ENCODE measurements at places on chromosomes 2 and 18.

GRCh38 chr2:122905431-122905830, 1119.7 kb upstream of the CNTNAP5 start:
- H3K36me3 ChIP-seq = no peaks in the 10 kb centered on the region

GRCh38 chr18:46892842-46893241, 24.5 kb downstream of the PIAS2 start:
- no peaks in the 10 kb centered on the region for H3K4me1 ChIP-seq
- DNase-seq = no peak
- H3K36me3 ChIP-seq = peaks cover 81% of the 10 kb centered on the region
- peak overlapping the region; percentile 22 for H3K27ac ChIP-seq
- H3K4me3 ChIP-seq = no peak overlapping the region

DNA sequence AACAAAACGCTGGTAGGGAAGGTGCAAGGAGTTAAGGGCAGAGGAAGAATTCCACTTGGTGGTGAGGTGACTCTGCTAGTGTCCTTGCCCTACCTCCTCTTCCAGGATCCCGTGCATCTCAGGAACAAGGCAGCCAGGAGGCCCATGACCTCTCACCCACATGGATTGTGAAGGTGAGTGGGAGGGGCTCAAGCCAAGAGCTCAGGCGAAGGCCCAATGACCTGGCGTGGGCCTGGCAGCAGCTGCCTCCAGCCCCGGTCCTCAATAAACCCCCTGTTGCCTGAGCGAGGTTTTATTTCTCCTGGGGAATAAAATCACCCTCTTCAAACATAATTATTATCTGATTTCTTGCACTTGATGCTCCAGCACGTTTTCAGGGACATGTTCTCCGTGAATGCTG, 28.2 kb downstream of the LAMA1 start:
- H3K27ac ChIP-seq = no peak overlapping the region
- peaks cover 47% of the 10 kb centered on the region for H3K4me1 ChIP-seq
- no peaks in the 10 kb centered on the region for H3K27me3 ChIP-seq

- no peaks in the 10 kb centered on the region for H3K27me3 ChIP-seq
- H3K4me3 ChIP-seq = no peak overlapping the region
- H3K27ac ChIP-seq = no peak overlapping the region
- H3K4me1 ChIP-seq = no peaks in the 10 kb centered on the region
- peaks cover 23% of the 10 kb centered on the region for H3K36me3 ChIP-seq
Observed at GRCh38 chr2:32739664-32740063, 111.8 kb downstream of the TTC27 start.

GRCh38 chr2:228901531-228901930, 369.6 kb downstream of the PID1 start:
- no peak overlapping the region for H3K4me3 ChIP-seq
- H3K4me1 ChIP-seq = no peaks in the 10 kb centered on the region
- no peak overlapping the region for H3K27ac ChIP-seq
- H3K27me3 ChIP-seq = peaks cover 5% of the 10 kb centered on the region
- no peaks in the 10 kb centered on the region for H3K36me3 ChIP-seq

DNA sequence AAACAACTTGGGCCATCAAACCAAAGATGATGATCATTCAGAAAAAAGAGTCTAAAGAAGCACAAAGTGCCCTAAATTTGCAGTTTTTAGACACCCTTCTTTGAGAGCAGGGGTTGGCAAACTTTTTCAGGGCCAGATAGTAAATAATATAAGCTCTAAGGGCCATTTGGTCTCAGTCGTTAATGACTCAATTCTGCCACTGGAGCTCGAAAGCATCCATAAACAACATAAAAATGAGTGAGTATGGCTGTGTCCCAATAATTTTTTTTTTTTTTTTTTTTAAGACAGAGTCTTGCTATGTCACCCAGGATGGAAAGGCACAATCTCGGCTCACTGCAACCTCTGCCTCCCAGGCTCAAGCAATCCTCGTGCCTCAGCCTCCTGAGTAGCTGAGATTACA, 152.3 kb downstream of the DTNB start:
- H3K4me1 ChIP-seq = peaks cover 6% of the 10 kb centered on the region
- no peak overlapping the region for H3K27ac ChIP-seq
- DNase-seq = no peak
- no peak overlapping the region for H3K4me3 ChIP-seq
- H3K36me3 ChIP-seq = peaks cover 5% of the 10 kb centered on the region

DNA sequence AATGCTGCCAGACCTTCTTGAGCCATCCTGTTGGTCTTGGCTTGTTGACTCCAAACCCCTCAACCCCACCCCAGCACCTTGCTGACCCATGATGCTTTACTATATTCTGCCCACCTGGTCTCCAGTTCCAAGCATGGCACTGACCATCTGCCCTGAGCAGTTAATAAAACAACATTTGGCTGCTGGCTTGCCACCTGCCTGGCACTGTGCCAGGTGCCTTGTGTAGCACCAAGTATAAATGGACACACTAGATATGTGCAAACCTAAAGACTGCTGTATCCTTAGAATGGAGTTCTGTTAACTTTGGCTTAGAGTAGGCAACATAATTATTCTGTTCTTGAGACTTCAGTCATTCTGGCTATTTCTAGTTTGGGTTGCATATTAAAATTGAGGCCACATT, 91.4 kb downstream of the ACSL3 start:
- peaks cover 3% of the 10 kb centered on the region for H3K27me3 ChIP-seq
- no peaks in the 10 kb centered on the region for H3K36me3 ChIP-seq
- H3K4me1 ChIP-seq = peaks cover 13% of the 10 kb centered on the region
- no peak for DNase-seq
- H3K4me3 ChIP-seq = no peak overlapping the region

DNA sequence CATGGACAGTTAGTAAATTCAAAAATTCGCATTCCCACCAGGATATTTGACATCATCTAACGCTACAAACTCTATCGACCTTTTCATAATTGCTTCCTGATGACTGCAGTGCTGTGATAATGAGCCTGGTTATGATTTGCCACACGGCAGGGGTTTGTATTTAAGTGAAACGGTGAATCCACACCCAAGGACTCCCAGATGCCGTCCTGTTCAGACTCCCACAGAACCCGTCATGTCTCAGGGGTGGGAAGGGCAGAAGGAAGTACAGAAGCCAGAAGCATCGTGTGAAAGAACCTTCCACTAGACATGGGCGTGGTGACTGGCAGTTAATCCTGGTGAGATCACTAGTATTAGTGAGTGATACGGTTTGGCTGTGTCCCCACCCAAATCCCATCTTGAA, 91.2 kb upstream of the TMEM18 start:
- H3K27me3 ChIP-seq = no peaks in the 10 kb centered on the region
- H3K36me3 ChIP-seq = no peaks in the 10 kb centered on the region
- no peak overlapping the region for H3K4me3 ChIP-seq
- no peak overlapping the region for H3K27ac ChIP-seq
- DNase-seq = no peak
- peaks cover 22% of the 10 kb centered on the region for H3K4me1 ChIP-seq

DNA sequence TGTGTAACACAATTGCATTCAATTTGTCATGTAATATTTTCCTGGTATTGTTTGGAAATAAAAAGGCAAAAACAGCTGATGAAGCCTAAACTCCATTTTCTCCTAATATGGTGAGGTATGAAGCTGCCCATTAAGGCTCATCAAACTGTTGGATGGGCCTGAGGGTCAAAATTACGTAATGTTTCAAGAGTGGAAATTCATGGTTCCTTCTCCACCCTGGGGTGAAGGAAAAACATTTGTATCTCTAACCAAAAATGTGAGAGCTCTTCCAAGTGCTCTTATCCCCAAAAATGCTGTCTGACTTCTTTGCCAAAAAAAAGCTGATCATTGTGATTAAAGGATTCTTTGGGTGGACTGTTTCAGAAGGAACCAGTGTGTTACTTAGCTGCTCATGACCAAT, 91.8 kb downstream of the ARHGAP28 start:
- H3K4me1 ChIP-seq = no peaks in the 10 kb centered on the region
- H3K27ac ChIP-seq = no peak overlapping the region
- H3K36me3 ChIP-seq = peaks cover 59% of the 10 kb centered on the region
- H3K27me3 ChIP-seq = no peaks in the 10 kb centered on the region
- DNase-seq = no peak
- no peak overlapping the region for H3K4me3 ChIP-seq

DNA sequence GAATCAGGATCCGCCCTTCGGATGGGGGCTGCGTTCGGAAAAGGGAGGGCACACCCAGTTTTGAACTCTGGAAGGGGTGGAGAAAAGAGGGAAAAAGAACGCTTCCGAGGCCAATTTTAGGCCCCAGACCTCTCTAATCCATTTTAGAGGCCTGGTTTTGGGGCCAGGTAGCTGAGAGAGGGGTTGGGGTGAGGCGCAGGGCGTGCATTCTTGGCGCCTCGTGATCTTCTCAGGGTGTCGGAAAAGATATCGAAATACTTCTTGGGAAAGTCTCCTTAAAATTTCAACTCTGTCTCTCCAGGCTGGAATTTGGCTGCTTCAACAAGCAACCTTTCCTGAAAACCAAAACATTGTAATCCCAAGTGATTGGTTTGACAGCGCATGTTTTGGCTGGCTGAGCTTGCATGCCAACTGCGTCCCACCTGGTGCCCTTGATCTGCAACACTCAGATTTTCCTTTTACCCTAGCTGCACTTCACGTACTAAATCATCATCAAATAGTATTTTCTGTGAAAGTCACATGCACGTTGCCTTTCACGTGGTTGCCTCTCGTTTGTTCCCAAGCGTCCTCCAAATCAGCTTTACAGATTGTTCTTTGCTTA, 864 bp upstream of the XPO1 start:
- H3K4me3 ChIP-seq = peak overlapping the region; percentile 97
- DNase-seq = no peak
- peaks cover 33% of the 10 kb centered on the region for H3K4me1 ChIP-seq
- H3K27me3 ChIP-seq = no peaks in the 10 kb centered on the region

DNA sequence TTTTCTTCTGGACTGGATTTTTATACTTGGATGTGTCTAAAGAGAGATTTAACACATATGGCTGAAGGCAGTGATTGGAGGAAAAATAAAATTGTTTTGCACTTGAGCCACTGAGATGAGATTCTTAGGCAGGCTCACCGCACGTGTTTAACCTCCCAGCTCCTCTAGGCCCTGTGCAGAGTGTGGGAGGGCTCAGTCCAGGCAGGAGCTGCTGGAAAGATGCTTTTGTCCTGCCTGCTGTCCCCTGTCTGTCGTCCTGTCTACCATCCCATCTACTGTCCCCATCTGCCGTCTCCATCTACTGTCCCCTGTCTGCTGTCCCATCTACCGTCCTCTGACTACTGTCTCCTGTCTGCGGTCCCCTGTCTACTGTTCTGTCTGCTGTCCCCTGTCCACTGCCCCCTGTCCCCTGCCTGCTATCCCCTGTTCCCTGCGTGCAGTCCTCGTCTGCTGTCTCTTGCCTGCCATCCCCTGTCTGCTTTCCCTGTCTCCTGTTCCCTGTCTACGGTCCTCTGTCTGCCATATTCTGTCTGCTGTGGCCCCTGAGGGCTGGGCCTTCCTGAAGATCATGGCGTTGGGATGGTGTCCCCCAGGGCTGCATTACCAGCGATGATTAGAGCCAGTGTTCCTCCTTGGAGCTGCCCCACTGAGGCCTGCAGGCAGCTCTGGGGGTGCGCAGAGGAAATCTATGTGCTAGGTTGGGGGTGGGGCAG, 43.7 kb upstream of the HS6ST1 start:
- peak overlapping the region; percentile 80 for H3K27ac ChIP-seq
- peaks cover 27% of the 10 kb centered on the region for H3K27me3 ChIP-seq
- DNase-seq = no peak
- H3K4me3 ChIP-seq = peak overlapping the region; percentile 23
- peaks cover 58% of the 10 kb centered on the region for H3K4me1 ChIP-seq

GRCh38 chr2:221034026-221034701, 537.9 kb downstream of the EPHA4 start:
- no peaks in the 10 kb centered on the region for H3K36me3 ChIP-seq
- no peak for DNase-seq
- H3K4me3 ChIP-seq = no peak overlapping the region
- no peak overlapping the region for H3K27ac ChIP-seq
- peaks cover 3% of the 10 kb centered on the region for H3K27me3 ChIP-seq
- no peaks in the 10 kb centered on the region for H3K4me1 ChIP-seq

GRCh38 chr2:212346865-212347264, 191.7 kb downstream of the ERBB4 start:
- no peak overlapping the region for H3K27ac ChIP-seq
- no peaks in the 10 kb centered on the region for H3K4me1 ChIP-seq

DNA sequence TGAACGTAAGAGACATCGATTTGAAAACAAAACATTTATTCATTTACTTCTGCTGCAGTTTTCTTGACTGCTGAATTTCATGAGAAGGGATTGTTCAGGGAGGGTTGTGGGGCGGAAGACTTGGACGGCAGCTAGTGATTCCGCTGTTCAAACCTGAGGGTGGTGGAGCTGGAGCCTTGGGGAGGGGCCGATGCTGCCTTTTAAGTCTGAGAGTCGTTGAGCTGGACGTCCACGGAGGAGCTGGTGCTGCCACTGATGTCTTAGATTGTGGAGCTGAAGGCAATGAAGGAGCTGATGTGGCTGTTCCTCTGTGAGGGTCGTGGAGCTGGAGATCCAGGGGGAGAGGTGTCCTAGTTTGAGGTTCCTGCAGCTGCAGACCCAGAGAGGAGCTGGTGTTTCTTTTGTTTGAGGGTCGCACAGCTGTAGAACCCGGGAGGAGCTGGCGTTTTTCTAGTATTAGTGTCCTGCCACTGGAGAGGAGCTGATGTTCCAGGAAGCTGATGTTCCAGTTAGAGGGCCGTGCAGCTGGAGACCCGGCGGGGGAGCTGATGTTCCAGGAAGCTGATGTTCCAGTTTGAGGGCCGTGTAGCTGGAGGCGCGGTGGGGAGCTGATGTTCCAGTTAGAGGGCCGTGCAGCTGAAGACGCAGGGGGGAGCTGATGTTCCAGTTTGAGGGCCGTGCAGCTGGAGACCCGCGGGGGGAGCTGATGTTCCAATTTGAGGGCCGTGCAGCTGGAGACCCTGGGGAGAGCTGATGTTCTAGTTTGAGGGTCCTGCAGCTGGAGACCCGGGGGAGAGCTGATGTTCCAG, 150.9 kb downstream of the RTP5 start:
- no peaks in the 10 kb centered on the region for H3K4me1 ChIP-seq
- no peak overlapping the region for H3K4me3 ChIP-seq
- no peaks in the 10 kb centered on the region for H3K36me3 ChIP-seq
- no peak for DNase-seq

- no peak overlapping the region for H3K27ac ChIP-seq
- no peak for DNase-seq
- peaks cover 8% of the 10 kb centered on the region for H3K36me3 ChIP-seq
- no peak overlapping the region for H3K4me3 ChIP-seq
- H3K4me1 ChIP-seq = no peaks in the 10 kb centered on the region
- peaks cover 13% of the 10 kb centered on the region for H3K27me3 ChIP-seq
Observed at GRCh38 chr2:3617198-3617890, 22.4 kb downstream of the COLEC11 start.

GRCh38 chr2:195279840-195280427, 377.1 kb upstream of the SLC39A10 start:
- no peak overlapping the region for H3K4me3 ChIP-seq
- no peak for DNase-seq
- no peak overlapping the region for H3K27ac ChIP-seq
- H3K4me1 ChIP-seq = no peaks in the 10 kb centered on the region
- H3K27me3 ChIP-seq = no peaks in the 10 kb centered on the region
- no peaks in the 10 kb centered on the region for H3K36me3 ChIP-seq

DNA sequence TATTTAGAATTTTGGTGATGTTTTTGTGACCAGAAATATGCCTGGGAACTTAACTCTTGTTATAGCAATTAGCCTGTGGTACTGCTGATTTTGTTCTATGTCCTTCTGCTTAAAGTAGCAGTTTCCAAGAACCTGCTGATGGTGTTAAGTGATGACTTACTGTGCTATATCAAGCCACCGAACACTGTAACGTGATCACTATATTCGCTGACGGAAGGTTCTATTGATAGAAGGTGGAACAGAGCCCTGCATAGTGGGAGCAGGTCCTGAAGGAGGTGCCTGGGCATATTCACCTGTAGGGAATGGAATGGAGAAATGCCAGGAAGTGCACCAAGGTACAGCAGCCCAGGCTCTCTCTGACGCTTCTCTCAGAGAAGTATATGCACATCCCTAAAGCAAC, 76.8 kb downstream of the UXS1 start:
- H3K27ac ChIP-seq = no peak overlapping the region
- H3K4me1 ChIP-seq = peaks cover 12% of the 10 kb centered on the region
- peaks cover 19% of the 10 kb centered on the region for H3K36me3 ChIP-seq
- DNase-seq = no peak
- H3K27me3 ChIP-seq = no peaks in the 10 kb centered on the region
